Fibroblast of mammary gland (primary cell): ENCODE measurements at places on chromosomes 2 and 18.

DNA sequence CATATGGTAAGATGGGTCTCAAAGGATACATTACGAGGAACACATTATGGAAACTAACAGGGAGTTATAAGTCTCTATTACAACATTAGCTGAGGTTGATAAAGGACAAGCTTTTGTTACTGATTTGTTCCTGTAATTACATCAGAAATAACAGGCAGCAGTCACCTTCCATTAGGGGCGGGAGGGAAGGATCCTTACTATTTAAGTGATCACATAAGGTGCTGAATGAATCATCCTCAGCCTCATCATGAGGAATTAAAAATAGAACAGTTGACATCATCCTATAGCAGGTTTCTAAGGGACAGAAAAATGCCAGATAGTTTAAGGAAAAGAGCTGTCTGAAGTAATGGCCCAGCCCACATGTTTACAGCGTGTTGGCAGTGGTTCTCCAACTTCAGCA lies 86.9 kb upstream of the MGAT5 start:
- DNase-seq: peak; percentile 40

- peak; percentile 48 for DNase-seq
These were observed 7.0 kb upstream of the NXPH2 start for GRCh38 chr2:138787053-138787666.

- DNase-seq: no peak
These were observed 12.2 kb downstream of the LONRF2 start for GRCh38 chr2:100309973-100310719.

DNA sequence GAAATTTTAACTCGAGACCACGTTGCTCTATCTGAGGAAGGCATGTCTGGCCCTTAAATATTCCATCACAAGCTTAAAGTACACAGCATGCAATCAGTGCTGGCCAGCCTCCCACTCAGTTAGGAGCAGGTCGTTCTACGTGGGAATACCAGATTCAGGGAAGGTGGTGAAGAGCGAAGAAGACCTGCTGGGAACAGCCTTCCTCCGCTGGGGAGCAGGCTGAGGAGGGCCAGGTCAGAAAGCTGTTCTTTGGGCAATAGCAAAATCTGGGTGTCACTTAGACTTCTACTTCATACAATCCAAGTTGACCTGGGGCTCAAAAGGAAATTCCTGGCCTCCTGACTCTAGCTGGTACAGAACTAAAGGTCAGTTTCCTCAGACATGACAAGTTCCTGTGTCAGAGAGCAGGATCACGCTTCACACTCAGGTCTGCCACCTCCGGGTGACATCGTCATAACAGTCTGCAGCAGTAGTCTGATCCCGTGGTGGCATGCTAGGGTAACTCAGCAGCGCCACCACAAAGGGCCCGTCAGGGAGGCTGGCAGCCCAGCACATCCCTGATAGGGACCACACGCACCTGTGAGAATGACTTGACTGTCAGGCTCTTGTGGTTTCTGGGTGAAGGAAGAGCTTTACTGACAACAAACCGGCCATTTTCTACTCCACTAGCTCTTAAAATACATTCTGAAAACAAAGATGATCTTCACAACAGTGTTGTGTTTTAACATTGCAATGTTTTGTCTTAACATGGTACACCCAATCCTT lies 35.2 kb upstream of the NAPG start:
- DNase-seq: no peak

- DNase-seq: no peak
These were observed 116.6 kb upstream of the LTBP1 start for GRCh38 chr2:32830196-32830595.

DNA sequence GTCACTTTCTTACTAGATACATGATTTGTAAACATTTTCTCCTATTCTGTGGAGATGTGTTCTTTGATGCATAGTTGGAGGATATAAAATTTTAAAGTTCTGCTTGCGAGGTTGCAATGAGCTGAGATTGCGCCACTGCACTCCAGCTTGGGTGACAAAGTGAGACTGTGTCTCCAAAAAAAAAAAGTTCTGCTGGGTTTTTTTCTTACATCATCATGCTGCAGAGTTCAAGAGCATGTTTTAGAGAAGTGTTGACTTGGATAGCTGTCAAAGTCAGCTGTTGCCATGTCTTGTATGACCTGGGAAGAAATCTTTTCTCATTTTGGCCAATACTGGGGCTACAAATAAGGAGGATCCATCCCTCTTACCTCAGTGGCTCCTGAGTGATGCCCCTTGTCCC lies 71.3 kb downstream of the UGGT1 start:
- DNase-seq: no peak

DNA sequence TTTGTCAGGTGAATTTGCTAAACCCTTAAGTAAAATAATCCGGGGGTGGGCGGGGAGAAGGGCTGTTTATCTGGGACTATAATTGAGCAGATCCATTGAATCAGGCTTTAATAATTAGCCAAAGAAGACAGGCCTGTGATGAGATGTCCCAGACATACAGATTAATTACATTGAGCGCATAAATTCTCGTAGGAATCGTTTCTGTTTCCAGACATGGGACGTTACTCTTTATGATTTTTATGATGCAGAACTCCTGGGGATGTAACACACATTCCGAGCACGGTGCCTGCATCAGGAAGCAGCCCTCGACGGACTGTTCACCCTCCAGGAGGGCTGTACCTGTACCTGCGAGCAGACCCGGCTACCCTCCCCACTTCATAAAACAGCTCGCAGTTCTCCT lies 88.9 kb downstream of the SMIM21 start:
- DNase-seq: no peak

GRCh38 chr2:219769090-219769910 lies 141.9 kb downstream of the SLC4A3 start:
- DNase-seq: peak; percentile 46

GRCh38 chr2:23503097-23503496 lies 118.1 kb downstream of the KLHL29 start:
- no peak for DNase-seq

- peak; percentile 80 for DNase-seq
These were observed 15.1 kb downstream of the CYRIA start for GRCh38 chr2:16650287-16651249.
